ENCODE measurements at places on chromosomes 2 and 18.
A peak's percentile ranks its signal among the peaks of the same experiment; 100 is the strongest.

GRCh38 chr2:237091779-237092436 is 6.2 kb downstream of the COPS8 start:
- peak; percentile 60 for DNase-seq

DNA sequence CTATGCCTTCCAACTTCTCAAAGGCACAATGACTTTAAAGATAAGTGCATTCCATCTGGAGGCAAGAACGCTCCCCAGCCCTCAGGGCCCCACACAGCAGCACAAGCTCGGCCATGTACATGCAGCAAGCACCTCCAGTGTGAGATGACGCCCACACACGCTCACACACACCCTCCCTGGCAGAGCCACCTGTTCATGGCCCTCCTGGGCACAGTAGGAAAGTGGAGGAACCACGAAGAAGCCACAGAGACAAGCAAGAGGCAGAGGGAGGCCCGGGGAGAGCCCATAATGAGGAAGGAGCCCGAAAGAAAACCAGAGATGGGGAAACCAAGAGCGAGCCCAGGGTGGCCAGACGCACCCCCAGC is 21.7 kb downstream of the BIN1 start:
- peak; percentile 87 for DNase-seq

DNA sequence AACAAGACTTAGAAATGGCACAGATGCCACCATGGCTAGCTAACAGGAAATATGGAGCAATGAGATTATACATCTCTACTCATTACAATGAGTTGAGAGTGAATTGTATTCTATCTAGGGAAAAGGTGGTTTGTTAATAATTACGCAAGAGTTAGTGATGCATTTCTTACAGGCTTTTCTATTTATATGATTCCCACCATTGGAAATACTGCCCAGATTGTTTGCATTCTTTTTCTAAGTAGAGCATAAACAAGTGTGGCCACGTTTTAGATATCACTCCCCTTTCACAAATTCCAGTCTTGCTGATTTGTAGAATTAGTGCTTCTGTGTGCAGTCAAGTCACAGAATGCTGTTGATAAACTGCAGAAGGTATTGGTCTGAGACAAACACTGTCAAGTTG is 56.6 kb downstream of the ZNF804A start:
- DNase-seq: no peak

GRCh38 chr2:107633580-107634147 is 193.0 kb upstream of the RGPD4 start:
- peak; percentile 13 for DNase-seq

- DNase-seq: no peak
Observed at GRCh38 chr2:189285349-189285748, 105.8 kb upstream of the COL5A2 start.

- DNase-seq: peak; percentile 69
Observed at GRCh38 chr18:10322435-10322834, 132.0 kb upstream of the APCDD1 start.

GRCh38 chr18:74501386-74501785 is 5.2 kb downstream of the CNDP2 start:
- DNase-seq: no peak

DNA sequence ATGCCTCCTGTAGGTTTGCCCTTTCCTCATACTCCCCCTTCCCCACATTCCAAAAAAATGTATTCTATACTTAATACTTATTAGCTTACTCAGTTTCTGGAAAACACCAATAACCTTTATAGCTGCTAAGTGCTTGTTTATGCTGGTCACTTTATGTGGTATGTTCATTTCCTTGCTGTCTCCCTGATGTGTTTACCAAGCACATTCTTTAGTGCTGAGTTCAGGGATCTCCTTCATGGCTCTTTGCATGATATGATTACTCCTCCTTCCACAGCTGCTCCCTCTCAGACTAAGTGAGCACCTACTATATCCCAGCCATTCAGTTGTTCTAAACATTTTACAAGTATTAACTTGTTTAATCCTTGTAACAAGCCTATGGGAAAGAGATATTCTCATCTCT is 698.3 kb upstream of the FANCL start:
- no peak for DNase-seq

DNA sequence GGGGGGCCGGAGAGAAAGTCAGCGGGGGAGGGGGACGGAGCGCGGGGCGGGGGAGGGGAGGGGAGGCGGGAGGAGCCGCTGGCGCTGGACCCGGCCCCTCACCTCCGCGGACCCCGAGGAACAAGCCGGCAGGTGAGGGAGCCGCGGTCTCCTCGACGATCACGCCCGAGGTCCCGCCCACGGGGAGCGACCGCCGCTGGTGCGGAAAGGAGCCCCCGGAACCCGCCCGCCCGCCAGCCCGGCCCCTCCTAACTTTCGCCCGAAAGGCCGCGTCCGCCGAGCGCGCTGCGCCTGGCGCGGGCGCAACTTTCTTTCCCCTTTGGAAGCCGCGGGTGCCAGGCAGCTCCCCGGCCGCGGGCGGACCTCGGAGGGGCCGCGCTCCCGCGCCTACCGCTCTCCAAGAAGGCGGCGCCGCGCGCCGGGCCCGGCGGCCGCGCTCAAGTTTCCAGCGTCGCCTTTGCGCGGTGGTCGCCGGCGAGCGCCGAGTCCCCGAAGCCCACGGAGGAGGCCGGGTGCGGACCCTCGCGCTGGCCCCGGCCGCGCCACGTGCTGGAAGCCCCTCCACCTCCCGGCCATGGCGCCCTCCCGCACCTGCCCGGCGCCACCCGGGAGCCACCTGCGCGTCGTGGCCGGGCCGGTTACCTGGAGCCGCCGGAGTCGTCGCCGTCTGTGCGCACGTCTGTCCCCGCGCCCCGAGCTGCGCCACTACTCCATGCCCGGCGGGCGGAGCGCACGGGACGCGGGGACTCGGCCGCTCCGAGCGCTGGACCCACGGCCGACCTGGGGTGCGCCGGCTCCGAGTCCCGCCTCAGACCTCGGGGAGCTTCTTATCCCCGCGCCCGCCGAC is at the start of gene ALKAL2:
Gene ALKAL2, minus strand, starts transcription at position 181 of the 847 bp plus-strand sequence. CDS start 256 bp downstream, outside the sequence.
- no peak for DNase-seq

DNA sequence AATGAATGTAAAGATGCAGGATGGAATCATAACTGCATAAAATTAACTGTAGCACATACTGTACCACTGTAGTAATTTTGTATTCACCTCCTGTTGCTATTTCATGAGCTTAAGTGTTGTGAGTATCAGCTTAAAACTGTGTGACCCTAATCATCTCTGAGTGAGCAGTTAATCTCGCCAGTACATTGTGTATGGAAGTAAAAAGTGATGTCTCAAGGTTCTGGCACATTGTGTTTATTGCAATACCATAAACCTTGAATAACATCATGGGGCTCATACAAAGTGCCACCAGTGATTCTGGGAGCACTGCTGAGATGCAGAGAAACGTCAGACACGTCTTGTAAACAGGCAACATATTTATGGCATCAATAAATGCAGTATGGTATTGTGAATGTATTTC is 124.5 kb downstream of the PMAIP1 start:
- no peak for DNase-seq
